ENCODE measurements at places on chromosomes 5 and 9.

- DNase-seq, result no peak
Measured at GRCh38 chr5:91366551-91366950, 16.6 kb downstream of the ARRDC3 start.

- no peak for DNase-seq
Measured at GRCh38 chr9:121331992-121332685, 37.9 kb downstream of the STOM start.

DNA sequence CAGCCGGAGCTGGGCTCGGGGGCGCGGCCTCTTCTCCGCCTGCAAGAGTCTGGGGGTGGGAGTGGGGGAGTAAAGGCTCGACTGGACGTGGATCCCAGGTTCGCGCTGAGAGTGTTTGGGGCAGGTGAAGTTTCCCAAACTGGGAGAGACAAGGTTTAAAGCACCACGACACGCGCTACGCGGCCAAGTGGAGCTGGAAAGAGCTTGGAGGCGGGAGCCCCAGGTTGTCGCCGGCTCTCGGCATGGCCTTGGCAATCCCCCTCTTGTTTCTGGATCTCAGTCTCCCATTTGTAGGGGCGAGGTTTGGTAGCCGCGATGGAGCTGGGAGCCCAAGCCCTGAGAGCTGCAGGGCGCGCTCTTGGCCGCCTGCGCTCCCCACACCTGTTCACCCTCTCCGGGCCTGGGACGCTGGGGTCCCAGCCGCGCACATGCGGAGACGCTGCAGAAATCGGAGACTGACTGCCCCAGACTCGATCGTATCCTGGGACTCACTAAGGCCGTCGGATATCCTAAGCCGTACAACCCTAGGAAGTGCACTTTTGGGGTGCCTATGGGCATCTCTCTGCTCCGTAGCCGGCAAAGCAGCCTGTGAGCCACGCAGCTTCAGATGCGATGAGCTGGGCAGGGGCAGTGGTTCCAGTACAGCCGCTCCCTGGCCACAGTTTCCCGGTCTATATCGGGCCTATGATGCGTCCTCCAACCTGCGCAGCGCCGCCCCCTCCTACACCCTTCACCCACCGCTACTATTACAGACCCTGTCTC is 937 bp downstream of the TMOD1 start:
- DNase-seq, result peak; percentile 3

DNA sequence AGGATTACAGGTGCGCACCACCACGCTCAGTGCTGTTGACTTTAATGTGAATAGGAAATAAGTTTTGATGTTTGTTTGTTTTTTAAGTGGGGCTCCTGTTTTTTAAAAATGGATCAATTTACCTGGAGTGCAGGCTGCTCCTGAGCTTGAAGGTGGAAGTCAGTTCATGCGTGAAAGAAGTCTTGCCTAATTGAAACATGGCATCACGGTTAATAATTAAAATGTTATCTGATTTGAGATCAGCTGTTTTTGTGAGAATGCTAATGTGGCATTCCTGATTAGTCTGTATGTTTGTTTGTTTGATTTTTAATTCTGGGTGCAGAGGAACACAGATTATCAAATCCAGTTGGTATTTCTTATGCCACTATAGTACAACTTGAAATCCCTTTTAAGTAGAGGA is 6.5 kb downstream of the SFXN1 start:
- no peak for DNase-seq

DNA sequence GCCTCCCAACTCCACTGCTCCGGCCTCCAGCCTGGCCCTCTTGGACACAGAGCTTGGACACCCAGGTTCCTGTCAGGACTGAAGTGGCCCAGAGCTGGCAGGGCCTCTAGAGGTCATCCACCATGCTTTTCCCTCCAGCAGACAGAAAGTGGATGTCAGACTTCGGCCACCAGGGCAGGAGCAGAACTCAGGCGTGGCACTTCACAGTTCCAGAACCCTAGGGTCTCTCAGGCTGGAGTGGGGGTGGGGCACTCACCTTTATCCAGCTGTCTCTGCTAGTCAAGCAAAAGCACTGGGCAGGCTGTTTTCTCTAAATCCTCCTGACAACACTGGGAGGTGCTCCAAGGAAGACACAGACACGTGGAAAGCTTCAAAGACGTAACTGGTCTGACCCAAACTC is 35.6 kb upstream of the N4BP3 start:
- DNase-seq, result no peak

DNA sequence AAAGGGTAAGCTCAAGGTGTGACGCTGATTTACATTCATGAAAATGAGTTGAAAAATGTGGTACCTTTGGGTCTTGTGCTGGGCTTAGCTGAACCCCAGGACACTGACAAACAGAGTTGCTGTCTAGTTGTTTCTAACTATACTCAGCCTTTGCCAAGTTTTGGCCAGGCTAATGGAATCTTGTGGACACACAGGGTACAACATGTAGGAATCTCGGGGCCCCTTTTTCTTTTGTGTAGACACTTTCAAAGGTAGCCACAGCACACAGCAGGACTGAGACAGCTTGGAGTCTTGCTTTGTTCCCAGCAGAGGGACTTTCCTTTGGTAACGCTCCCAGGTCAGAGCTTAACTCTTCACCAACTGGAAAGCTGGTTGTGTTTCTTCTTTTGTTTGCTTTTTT is 7.8 kb downstream of the LIX1 start:
- DNase-seq, result no peak

- no peak for DNase-seq
Measured at GRCh38 chr5:102932781-102933180, 177.7 kb downstream of the PAM start.

- no peak for DNase-seq
Measured at GRCh38 chr9:129198319-129199043, 20.4 kb upstream of the IER5L start.

GRCh38 chr5:134328619-134329018 is 38.4 kb downstream of the CDKL3 start:
- no peak for DNase-seq

DNA sequence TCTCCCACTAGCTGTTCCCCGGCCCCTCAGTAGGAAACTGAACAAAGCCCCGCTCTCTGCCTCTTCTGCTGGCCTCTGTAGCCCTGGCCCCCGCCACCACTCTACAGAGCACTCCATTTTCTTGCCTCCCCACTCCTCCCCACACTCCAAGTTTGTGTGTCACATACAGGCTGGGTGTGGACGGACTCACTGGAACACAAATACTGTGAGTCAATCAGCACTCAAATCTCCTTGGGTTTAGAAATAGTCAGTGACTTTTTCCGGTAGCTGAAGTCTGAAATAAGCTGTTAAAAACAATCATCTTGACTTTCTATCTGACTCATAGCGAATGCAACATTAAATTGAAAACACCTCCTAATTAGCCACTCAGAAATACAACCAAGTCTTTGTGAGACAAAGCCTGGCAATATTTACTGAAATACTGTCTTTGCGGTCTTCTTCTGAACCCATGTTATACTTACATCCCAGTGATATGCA is 122.5 kb downstream of the LHFPL2 start:
- DNase-seq, result no peak

DNA sequence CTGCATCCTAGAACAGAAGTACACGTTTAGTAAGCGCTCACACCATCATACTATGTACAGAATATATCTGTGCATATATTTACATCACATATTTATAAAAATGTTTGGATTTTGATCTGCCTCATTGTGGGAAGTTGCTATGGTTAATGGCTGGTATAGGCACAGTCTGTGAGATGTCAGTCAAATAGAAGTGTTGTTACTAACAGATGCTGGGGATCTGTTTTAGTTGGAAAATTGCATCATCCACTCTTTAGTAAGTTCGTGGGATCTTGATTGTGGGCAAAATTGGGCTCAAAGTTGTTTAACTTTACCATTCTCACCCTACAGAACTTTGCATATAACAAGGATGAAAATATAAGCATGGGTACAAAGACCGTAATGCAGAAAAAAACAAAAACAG is 76.4 kb upstream of the DPYSL3 start:
- no peak for DNase-seq

- DNase-seq, result no peak
Measured at GRCh38 chr9:86549920-86550319, 195.7 kb upstream of the TUT7 start.

- DNase-seq, result no peak
Measured at GRCh38 chr5:39569857-39570256, 145.1 kb upstream of the DAB2 start.

DNA sequence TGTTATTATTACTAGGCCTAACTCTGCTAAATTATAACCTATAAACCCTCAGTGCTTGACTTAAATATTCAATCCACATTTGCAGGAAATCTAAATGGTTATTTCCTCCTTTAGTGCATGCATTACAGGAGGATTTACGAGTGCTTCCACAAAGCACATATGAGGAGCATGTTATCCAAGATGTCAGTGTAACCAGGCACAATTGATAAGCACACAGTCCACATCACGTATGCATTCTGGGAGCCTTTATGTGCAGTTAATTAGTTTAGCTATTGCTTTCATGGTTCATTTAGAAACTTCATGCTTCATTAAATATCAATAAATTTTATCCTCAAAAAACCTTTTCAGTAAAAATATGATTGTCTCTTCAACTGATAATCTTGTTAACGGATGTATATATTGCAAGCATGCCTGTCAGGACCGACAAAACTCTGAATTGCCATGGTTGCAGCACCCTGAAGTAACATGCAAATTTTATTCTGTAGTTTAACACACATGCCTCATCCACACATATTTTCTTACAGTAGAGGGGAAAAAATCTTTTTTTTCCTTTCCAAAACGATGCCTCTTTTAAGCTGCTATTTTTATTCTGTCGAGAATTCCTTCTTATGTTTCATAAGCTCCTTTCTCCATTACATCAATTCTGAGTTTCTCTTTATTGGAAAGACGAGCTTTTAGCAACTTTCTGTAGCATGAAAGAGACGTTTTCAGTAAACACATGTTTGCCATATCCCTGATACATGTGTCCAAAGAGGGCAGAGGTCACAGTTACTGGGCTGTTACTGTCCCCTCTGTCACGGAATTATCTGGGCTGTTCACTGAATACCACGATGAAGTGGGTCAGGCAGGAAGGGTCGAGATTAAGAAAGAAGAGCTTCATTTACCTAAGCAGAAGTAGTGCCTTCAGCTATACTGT is 142.0 kb downstream of the GLIS3 start:
- DNase-seq, result no peak

DNA sequence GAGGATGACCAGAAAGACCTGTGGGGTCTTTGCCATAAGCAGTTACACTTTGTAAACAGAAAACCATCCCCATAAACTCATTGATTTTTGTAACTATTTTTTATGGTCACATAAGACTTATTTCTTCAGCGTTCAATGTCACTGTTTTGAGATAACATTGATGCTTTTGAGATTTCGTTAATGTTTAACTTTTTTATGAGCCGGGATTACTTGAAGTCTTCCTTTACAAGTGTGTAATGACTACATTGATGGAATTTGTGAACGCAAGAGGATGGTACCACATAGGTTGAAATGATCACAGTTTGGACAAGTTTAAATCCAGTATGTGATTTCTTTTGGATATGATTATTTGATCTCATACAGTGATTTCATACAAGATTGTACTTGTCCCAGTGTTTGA is 1.8 kb downstream of the SLC12A2 start:
- DNase-seq, result no peak

GRCh38 chr5:165508286-165508685 is 2002.9 kb downstream of the MAT2B start:
- no peak for DNase-seq

GRCh38 chr9:2180154-2180553 is 165.0 kb downstream of the SMARCA2 start:
- DNase-seq, result no peak

- peak; percentile 45 for DNase-seq
Measured at GRCh38 chr9:120876842-120877240, at the start of gene PHF19. Gene PHF19, minus strand, starts transcription at chr9:120877188. Its CDS starts 2,447 bp downstream, at chr9:120874741.

GRCh38 chr5:133316346-133317343 is 264.8 kb downstream of the HSPA4 start:
- DNase-seq, result no peak

DNA sequence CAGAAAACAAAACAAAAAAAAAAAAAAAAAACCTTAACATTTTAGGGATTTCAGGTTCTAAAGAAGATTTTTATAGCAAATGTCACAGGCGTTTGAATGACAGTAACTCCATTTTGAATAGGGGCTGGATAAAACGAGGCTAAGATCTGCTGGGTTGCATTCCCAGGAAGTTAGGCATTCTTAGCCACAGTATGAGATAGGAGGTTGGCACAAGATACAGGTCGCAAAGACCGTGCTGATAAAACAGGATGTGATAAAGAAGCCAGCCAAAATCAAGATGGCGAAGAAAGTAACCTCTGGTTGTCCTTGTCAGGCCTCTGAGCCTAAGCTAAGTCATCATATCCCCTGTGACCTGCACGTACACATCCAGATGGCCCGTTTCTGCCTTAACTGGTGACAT is 425.6 kb upstream of the PTPRD start:
- no peak for DNase-seq

DNA sequence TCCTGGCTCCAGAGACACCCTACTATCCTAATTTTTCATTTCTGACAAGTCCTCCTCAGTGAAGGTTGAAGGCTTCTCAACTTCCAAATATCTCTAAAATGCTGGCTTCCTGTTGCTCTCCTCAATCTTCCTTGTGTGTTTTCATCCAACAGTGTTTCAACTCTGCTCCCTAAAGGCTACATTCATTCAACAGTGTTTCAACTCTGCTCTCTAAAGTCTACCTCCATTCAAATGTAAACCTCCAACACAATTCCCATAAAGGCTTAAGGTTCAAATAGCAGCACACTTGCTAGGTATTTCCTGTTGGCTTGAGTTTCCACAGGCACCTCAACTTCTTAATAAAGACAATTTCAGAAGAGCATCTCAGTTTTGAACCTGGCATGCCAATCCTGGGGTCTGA is 164.8 kb downstream of the HINT1 start:
- no peak for DNase-seq

GRCh38 chr5:169350759-169351240 is 49.9 kb upstream of the SLIT3 start:
- DNase-seq, result no peak

DNA sequence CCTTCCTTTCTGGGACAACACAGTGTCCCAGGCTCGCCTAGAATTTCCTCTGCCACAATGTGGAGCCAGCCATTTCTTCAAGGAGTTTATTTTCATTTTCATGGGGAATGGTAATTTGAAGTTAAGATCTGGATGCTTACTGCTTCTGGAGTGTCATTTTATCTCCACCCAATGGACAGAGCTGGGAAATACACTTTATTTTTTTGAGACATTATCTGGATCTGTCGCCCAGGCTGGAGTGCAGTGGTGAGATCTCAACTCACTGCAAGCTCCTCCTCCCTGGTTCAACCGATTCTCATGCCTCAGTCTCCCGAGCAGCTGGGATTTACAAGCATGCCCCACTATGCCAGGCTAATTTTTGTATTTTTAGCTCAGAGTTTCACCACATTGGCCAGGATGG is 12.7 kb upstream of the THG1L start:
- no peak for DNase-seq

DNA sequence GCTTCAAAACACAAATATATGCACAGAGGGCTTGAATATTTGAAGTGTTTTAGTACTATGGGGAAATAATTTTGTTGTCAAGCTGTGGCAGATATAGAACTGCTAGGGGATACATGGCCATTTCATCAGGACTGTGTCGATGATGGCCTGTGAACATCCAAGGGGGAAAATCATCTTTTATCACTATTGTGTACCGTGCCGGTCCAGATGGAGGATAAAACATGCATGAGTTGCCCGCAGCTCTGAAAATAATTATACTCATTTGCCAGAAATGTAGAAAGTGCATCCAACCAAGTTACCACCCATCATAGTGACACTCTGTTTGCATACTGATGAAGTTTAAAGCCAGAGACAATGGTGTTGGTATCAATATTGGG is 405.9 kb downstream of the ZSWIM6 start:
- DNase-seq, result no peak

GRCh38 chr5:171309276-171310211 is 496 bp downstream of the TLX3 start:
- DNase-seq, result no peak

GRCh38 chr9:469672-470551 is 255.2 kb downstream of the DOCK8 start:
- peak; percentile 82 for DNase-seq
